ENCODE measurements at places on chromosomes 1 and 21. TPM values are rescaled to one million over a fixed set of nuclear protein-coding genes. Genes with fewer than 3 reads are reported as not detected.

- no peak for DNase-seq
These were observed at the start of gene ANGPTL7 for GRCh38 chr1:11188858-11189451. Gene ANGPTL7 (plus strand): TSS chr1:11189355. CDS start chr1:11189580, 225 bp downstream.

DNA sequence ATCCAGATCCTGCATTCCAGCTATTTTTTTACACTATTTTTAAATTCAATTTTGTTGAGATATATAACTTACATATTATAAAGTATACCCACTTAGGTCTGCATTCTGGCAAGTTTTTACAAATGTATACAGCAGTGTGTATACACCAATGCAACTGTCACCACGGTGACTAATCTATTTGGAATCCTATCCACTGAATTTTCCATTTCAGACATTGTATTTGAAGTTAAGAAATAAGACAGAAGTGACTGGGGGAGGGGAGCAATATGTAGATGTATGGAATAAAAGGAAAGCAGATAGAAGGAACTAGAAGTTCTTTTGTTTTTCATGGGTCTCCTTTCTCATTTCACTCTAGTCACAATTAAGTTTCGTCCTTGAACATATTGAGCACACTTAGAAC lies 431.5 kb upstream of the CHRM3 start:
- no peak for DNase-seq

- no peak for DNase-seq
These were observed 5.0 kb downstream of the SHISAL2A start for GRCh38 chr1:52637946-52638345.

DNA sequence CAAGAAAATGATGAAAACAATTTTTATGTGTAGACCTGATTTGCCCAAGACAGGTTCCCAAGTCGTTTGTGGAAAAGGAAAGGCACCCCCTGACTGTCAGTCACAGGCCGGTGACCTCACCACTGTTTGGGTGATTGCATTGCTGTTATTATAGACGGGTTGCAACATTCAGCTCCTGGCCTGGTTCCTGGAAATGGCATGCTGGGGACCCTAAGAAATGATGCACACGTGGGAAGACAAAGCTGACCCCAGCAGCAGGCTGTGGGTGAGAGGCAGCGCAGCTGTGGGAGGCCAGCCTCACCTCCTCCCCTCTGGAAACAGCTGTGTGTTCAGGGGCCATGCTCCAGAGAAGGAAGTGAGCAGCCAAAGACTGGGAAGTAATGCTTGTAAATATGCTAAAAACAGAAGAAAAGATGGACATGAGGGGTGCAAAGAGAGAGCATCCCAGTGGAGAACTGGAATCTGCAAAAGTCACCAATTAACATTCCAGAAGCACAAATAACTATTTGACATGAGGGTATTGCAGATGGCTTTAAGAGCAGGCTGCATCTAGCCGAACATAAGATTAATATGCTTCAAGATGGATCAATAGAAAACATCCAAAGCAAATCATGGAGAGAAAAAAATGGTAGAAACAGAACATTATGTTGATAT lies 23.4 kb upstream of the ABCG1 start:
- DNase-seq: no peak

The LCE1A gene
- not detected for total RNA-seq

- no peak for DNase-seq
These were observed 26.7 kb downstream of the DMBX1 start for GRCh38 chr1:46516200-46516950.

GRCh38 chr1:48547561-48548220 lies 75.7 kb upstream of the SPATA6 start:
- no peak for DNase-seq

DNA sequence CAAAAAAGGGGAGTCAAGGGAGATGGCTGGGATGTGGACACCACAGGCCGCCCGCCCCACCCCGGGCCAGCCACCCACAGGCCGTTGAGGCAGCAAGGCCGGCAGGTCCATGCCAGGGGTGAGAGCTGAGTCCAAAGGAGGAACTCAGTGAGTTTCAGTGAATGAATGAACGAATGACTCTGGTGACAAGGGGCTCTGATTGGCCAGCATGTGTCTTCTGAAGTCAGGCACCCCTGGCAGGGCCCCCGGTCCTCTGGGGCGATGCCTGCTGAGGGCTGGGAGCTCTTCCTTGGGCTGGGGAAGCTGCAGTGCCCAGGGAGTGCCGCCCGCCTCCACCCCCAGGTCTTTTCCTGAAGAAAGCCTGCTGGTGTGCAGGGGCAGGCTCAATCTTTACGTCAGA lies 236.1 kb upstream of the VAMP3 start:
- no peak for DNase-seq

Measured in urinary bladder (tissue), 4 donors.